ENCODE measurements at places on chromosomes 11 and 22.
A peak's percentile ranks its signal among the peaks of the same experiment; 100 is the strongest.

DNA sequence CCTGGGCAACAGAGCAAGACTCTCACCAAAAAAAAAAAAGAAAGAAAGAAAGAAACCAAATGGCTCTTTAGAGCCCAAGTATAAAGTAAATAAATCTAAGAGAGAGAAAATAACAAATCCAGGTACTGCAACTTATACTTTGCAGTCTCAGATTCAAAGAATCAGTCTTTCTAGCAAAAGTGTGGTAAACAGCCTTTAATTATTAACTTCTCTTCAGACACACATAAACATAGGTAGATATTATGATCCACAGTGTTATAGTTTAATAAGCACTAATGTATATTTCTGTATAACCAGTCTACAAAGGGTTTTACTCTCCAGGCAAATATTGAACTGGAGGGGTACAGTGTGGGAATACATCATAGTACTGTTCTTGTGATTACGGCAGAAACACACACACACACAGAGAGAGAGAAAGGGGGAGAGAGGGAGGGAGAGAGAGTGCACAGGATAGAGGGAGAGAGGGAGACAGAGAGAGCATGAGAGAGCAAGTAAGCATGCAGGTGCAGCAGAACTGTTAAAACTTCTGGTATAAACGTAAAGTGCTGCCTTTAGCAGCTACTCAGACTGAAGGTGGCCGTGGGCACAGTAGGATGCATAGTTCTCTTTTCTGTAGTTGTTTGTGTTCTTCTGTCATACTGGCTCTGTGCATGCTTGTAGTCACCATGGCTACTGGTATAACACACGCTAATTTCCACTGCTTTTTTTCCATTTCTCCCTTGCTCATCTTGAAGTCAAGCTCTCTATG lies 32.3 kb downstream of the MTMR2 start:
- DNase-seq, result no peak

- DNase-seq, result no peak
Measured at GRCh38 chr22:37744589-37744988, 47.7 kb downstream of the TRIOBP start.

GRCh38 chr11:87536016-87536415 lies 498.3 kb downstream of the TMEM135 start:
- no peak for DNase-seq

GRCh38 chr11:100684101-100685065 lies 2.7 kb upstream of the ARHGAP42 start:
- DNase-seq, result no peak

GRCh38 chr11:72951193-72951592 lies 137.0 kb downstream of the ATG16L2 start:
- no peak for DNase-seq

GRCh38 chr11:102829316-102830000 lies 14.0 kb downstream of the MMP3 start:
- no peak for DNase-seq

- no peak for DNase-seq
Measured at GRCh38 chr11:34791780-34792542, 124.2 kb downstream of the APIP start.

DNA sequence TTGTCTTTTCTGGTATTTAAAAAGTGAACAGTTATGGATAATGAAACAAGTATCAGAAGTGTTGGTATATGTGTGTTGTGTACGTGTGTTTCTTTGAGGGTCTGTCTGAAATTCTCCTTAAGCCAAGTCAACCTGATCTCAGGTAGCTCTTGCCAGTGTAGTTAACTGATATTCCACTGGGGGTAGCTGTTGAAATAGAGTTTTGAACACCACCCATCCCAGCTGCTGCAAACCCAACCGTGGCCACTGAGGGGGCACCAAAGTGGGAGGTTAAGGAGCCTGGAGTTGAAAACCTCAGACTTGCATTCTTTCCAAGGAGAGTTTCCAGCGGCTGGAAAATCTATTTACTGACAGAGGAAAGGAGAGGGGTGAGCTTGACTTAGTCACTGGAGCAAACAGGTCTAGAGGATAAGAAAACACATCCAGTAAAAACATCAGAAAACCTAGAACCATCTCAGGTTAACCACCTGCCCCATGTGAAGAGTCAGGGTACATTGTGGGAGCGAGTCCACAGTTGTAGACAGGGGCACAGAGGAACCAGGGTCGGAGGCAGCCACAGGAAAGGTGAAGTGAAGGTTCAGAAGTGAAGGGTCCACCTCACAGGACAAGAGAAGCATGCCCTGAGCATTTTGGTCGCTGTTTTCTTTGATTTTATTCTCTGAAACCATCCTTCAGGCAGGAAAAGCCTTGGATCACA lies 8.8 kb upstream of the CUL5 start:
- DNase-seq, result peak; percentile 19

DNA sequence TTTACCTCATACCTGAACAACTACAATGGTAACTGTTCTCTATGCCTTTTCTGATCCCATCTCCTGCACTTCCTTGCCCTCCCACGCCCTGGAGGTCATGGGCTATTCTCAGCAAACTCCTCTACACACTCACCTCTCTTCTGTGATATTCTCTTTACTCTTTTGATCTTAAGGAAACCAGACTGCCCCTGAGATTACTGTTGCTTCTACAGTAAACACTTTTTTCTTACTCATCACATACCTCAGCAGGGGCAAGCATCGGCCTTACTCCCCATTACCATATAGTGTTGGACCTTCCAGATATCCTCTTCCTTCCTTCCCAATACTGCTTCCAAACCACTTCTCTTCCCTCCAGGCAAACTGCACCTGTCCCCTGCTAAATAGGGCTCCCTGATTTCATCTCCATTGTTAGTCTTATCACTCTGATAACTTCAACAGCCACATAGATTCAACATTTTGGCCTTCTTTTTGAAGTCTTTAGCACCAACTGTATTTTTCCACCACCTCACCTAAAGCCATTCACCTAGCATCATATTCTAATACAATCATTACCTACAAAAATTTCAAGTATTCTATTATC lies 141.2 kb downstream of the RBFOX2 start:
- no peak for DNase-seq

GRCh38 chr11:85712953-85713352 lies 27.0 kb upstream of the CCDC89 start:
- DNase-seq, result no peak

DNA sequence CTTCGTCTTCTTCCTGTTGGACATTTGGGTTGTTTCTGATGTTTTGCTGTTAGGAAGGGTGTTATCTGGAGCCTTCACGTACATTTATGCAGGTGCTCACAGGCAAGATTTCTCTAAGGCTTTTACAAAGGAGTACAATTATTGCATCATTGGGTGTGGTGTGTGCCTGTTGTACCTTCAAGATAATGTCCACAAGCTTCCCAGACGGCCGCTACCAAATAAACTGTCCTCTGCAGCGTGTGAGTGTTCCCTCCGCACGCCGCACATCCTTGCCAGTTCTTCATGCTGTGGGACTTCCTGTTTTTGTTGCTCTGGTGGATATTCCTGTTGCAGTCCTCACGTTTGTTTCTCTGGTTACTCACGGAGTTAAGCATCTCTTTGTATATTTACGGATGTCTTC lies 133.3 kb downstream of the TBC1D22A start:
- no peak for DNase-seq

- peak; percentile 71 for DNase-seq
Measured at GRCh38 chr11:75429902-75430713, 2.9 kb downstream of the KLHL35 start.

GRCh38 chr11:76621466-76621865 lies 49.1 kb downstream of the LRRC32 start:
- no peak for DNase-seq

- no peak for DNase-seq
Measured at GRCh38 chr22:29704528-29705285, 15.1 kb upstream of the CABP7 start.

- no peak for DNase-seq
Measured at GRCh38 chr22:33073989-33074418, 15.8 kb upstream of the SYN3 start.

- peak; percentile 73 for DNase-seq
Measured at GRCh38 chr11:47565340-47566148, at the start of gene PTPMT1. Gene PTPMT1 (plus strand): TSS chr11:47565599. CDS start chr11:47565623, 24 bp downstream.

DNA sequence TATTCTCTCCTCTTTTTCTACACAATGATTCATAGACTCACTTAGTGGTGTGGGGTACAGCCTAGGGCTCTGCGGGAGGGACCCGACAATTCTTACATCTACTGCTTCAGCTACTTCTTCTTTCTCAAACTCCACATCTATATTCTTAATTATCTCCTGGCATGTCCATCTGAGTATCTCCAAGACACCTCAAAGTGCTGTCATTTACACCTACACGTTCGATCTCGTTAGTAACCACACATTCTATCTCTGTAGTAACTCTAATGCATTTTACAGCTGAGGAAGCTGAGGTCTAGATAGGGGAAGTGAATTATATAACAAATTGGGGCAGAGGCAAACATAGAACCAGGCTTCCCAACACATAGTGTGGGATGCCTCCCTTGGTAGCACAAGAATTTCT lies 27.7 kb upstream of the RRM1 start:
- no peak for DNase-seq

DNA sequence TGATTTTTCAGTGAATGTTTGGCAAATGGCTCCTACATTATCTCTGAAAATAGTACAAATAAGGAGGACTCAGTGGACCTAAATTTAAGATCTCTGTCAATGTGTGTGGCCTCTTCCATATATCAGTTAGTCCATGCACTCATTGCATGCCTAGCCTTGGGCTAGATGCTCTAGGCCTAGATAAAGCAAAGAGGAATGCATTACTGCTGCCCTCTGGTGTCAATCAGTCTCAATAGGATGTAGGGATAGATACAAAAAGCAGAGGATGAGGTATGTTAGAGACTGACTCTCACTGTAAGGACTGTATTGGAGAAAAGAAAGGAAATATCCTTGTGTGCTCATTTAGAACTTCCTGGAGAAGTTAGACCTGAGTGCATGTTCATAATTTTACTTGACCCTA lies 42.0 kb downstream of the MS4A2 start:
- no peak for DNase-seq

GRCh38 chr11:6856871-6857270 lies 6.0 kb upstream of the OR10A2 start:
- DNase-seq, result no peak

- no peak for DNase-seq
Measured at GRCh38 chr11:102001657-102002338, 45.4 kb upstream of the CFAP300 start.

- no peak for DNase-seq
Measured at GRCh38 chr22:21590809-21591641, 23.5 kb downstream of the UBE2L3 start.

DNA sequence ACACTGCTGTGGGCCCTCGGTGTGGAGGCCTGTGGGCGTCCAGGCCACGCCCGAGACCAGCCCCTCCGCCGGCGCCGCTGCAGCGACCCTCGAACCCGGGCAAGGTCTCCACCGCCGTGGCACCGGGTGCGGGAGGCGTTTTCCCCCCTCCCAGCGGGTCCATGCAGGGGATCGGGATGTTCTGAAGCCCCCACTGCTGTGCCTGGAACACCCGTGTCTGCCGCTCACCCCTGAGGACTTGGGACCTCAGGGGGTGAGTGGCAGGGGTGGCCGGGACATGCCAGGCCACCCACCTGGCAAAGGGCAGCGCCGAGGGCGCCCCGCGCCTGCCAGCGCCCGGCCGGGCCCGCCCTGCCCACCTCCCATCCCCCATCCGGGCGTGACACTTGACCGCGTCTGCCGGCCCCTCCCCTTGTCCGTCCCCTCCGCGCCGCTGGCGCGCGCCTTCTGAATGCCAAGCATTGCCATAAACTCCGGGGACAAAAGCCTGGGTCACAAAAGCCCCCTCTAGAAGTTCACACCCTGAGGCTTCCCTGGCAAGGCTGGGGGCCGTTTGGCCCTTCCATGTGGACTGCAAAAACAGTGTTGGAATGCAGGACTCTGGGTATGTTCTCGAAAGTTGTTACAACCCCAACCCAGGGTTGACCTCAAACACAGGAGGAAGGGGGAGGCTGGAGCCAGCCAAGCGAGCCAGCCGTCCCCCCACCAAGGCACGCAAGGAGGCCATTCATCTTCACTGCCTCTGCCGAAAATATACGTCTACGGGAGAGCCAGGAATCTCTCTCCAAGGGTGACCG lies 819 bp upstream of the KCNQ1OT1 start:
- peak; percentile 35 for DNase-seq

- no peak for DNase-seq
Measured at GRCh38 chr11:17821648-17822400, 87.2 kb downstream of the KCNC1 start.

GRCh38 chr11:116702772-116703385 lies 69.9 kb downstream of the BUD13 start:
- DNase-seq, result no peak

GRCh38 chr11:47489395-47489755 lies 40.4 kb upstream of the RAPSN start:
- no peak for DNase-seq

DNA sequence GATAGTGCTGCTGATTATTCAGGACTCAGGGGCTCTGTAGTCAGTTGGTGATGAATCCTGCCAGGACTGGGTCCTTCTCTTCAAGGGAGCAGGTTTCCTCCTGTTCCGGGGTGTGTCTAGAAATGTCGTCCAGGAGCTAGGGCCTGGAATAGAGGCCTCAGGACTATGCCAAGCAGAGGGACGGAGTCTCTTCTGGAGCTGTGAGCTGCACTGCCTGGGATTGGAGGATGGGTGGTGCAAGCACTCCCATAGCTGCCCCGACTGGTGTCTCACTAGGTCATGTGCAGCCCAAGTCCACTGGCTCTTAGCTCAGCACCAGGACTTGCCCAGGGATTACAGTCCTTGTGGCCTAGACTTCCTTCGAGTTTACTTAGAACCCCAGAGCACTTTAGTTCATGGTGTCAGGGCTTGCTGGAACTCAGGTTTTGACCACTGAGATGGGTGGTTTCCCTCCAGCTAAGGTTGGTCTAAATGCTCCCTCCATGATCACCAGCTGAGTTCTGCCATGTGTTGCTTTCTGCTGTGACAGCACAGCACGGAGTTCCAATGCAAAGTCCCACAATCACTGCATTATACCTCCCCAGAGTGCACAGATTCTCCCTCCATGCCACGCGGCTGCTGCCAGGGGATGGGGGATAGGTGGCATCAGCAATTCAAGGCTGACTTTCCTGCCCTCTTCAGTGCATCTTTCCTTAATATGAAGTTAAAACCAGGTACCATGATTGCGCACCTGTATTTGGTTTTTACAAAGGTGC lies 42.6 kb upstream of the SHANK2 start:
- no peak for DNase-seq

DNA sequence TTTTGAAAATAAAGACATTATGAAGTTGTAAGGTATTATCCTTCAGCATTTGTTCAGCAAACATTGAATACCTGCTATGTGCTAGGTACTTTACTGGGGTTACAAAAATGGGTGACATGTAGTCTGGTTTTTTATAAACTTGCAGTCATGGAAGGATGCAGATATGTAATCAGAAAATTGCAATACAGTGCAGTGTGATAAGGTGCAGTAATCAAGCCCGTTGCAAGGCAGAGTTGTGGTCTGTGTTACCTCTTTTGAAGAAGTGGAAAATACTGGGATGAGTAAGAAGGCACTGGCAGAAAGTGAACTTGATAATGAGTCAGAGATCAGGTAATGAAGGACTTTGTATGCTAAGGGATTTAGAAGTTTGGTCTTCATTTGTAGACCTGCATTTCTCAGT lies 8.1 kb downstream of the FBXO7 start:
- peak; percentile 30 for DNase-seq

GRCh38 chr11:125408311-125408711 lies 87.8 kb downstream of the FEZ1 start:
- DNase-seq, result no peak

- DNase-seq, result no peak
Measured at GRCh38 chr11:122746611-122747244, 91.2 kb downstream of the UBASH3B start.

Measured in stimulated activated CD4-positive, alpha-beta T cell treated with anti-CD3 and anti-CD28 coated beads, Interleukin-2, amount 100 ng/mL, for 24 hours (primary cell).